ENCODE measurements at places on chromosomes 11 and 22.

- DNase-seq: no peak
Measured at GRCh38 chr22:32158712-32159533, at the start of gene C22orf42. C22orf42 (minus strand) TSS chr22:32159303; CDS start chr22:32159215, 88 bp downstream.

DNA sequence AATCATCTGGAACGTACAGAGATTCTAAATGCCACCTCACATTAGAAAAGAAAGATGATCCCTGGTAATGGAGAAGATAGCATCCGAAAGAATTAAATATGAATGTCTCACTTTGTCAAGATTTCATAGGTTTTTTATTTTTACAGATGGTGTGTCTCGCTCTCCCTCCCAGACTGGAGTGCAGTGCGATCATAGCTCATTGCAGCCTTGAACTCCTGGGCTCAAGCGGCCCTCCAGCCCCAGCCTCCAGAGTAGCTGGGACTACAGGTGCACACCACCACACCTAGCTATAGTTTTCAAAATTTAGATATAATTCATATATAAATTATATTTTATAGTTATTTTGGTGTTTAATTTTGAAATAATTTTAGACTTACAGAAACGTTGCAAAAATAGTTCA lies 16.7 kb upstream of the SMTN start:
- no peak for DNase-seq

DNA sequence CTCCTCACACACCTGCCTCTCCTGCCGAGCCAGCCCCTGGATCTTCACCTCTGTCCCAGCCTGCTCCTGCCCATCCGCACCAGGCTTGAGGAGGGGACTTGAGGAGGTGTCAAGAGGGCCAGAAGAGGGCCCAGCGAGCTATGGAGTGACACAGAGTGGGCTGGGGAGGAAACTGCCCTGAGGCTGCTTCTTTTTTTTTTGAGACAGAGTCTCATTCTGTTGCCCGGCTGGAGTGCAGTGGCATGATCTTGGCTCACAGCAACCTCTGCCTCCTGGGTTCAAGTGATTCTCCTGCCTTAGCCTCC lies 21.9 kb upstream of the CDON start:
- no peak for DNase-seq

- DNase-seq: no peak
Measured at GRCh38 chr11:75383246-75383645, 16.1 kb upstream of the RPS3 start.

GRCh38 chr11:71397961-71398360 lies 50.2 kb downstream of the DHCR7 start:
- no peak for DNase-seq
